ENCODE measurements at places on chromosomes 1 and 21.

DNA sequence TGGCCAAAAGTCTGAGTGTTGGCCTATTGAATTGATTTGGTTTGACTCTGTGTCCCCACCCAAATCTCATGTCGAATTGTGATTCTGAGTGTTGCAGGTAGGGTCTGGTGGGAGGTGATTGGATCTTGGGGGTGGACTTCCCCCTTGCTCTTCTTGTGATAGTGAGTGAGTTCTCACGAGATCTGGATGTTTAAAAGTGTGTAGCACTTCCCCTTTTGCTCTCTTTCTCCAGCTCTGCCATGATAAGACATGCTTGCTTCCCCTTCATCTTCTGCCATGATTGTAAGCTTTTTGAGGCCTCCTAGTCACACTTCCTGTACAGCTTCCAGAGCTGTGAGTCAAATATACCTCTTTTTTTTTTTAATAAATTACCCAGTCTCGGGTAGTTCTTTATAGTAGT, 297.1 kb upstream of the ZRANB2 start:
- DNase-seq: no peak

GRCh38 chr1:43225168-43225567, 44.6 kb upstream of the TMEM125 start:
- DNase-seq: no peak

DNA sequence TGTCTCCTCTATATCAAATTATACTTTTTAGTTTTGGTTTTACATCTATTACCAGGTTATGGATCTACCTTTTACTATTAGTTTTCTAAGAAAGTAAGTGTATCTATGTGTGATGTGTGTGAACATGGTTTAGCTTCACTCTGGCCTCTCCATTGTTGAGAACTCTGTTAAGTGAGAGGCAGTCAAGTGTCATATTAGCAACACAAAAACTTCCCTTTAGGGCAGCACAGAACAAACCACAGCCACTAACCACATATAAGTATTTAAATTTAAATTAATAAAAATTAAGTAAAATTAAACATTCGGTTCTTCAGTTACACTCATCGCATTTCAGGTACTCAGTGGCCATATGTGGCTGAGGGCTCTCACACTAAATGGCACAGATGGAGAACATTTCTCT, 96.6 kb downstream of the DPYD start:
- DNase-seq: no peak

- DNase-seq: no peak
Observed at GRCh38 chr1:176501599-176501998, 38.6 kb downstream of the PAPPA2 start.

DNA sequence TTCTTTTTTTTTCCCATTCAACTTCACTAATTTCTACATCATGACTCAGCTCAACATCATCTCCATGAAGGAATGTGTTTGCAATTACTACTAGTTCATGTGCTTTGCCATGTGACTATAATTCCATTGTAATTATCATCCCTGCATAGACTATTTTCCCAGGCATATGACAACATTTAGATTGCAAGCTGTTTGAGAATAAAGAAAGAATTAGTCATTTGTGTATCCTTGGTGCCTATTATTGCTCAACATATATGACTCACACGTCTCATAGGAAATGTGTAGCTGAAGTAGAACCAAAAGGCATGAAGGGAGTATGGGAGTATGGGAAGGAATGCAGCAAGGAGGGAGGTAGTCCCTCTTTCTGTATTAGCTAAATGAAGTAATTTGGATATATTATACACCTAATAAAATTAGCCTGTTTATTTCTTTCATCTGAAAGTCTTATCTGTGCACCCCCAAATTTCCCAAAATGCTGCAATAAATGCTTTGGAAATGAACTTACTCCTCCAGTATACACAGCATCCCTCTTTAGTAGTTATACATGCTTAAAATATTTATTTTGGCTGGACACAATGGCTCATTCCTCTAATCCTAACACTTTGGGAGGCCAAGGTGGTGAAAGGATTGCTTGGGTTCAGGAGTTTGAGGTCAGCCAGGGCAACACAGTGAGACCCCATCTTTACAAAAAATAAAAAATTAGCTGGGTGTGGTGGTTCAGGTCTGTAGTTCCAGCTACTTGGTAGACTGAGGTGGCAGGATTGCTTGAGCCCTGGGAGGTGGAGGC, 316.9 kb upstream of the ADGRL4 start:
- no peak for DNase-seq

GRCh38 chr1:220556641-220557040, 28.7 kb downstream of the MARK1 start:
- no peak for DNase-seq

DNA sequence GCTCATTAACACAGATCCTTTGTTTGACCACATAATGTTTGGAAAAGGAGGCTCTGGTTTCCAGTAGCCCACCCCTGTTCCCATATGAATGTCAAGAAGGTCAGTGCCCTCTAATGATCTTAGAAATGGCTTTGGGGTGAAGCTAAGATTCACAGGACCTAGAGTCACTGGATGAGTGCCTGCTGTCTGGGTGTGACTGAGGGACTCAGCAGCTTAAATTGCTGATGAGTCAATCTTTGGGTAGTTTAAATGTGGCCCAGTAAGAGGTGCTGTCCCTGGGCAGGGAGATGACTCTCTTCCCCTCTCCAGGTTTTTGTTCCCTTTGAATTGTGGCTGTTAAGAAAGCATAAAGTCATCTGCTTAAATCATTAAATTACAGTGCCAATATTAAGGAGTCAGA, 50.6 kb downstream of the L1TD1 start:
- DNase-seq: no peak

- no peak for DNase-seq
Observed at GRCh38 chr1:171017426-171017825, 73.3 kb upstream of the FMO3 start.

DNA sequence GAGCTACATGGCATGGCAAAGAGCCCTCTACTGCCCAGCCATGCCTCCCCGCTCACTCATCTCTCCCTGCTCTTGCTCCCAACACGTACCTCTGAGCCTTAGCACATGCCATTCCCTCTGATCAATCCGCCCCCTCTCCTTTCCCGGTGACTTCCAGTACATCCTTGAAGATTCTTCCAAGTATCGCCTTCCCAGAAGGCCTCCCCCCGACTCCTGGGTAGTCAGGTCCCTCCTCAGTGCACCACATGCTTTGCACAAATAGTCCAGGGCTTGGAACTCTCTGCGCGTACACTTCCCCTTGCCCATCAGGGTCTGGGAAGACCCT, 77.0 kb upstream of the IFFO2 start:
- DNase-seq: no peak
